DMS79 treated with DMSO at 0.1 percent for 48 hours (cell line): ENCODE measurements at places on chromosomes 4 and X.

DNA sequence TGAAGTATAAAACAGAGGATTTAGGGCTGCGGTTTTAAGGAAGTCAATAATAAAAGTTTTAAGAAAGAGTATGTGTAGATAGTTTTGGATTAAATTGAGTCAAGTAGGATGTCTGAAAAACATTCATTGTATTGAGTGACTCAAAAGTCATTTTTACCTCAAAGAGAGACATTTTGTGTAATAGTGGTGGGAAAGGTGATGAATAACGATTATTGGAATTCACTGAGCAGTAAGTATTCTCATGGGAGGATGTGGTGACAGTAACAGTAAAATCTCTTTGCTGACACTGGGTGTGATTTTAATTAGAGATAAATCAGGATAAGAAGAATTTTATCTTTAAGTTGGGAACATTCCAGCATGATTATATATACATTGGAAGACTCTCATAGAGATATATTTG is 233.6 kb downstream of the PDHA2 start:
- DNase-seq = no peak

- no peak for DNase-seq
These were observed 72.7 kb downstream of the SPRY1 start for GRCh38 chr4:123469245-123469644.

DNA sequence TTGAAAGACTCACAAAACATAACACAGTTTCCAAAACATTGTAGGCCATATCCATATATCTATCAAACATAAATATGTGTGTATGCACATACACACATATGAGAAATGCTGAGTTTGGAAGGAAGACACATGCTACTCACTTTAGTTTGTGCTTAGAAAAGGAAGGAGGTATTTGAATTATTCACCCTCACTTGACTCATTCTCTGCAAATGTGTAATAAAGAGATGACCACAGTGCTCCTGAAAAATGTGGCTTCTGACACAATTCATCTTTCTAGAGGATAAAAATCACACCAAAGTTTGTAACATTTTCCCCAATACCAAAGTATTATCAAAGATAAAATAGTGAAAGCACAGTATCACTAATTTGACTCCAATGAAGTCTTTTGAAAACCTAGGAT is 950.1 kb downstream of the FAT4 start:
- DNase-seq = no peak

DNA sequence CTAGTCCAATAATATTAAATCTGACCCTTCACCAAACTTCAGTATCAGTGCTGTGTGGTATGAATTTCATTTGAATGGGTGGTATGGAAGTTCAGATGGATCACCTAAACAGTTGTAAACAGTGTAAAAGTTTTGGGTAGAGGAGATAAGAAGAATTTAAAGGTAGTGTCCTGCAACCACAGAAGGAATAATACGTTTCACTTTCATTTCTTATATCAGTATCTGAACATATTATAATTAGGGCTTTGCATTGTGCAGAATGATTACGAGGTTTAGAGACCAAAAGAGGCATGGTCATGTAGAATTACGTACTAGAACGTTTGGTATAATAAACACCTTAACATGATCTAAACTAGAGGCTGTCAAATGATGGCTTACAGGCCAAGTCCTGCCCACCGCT is 116.1 kb downstream of the PDLIM5 start:
- DNase-seq = no peak

GRCh38 chr4:110359076-110359475 is 116.9 kb upstream of the ENPEP start:
- DNase-seq = no peak

- DNase-seq = no peak
These were observed 61.6 kb downstream of the CHST7 start for GRCh38 chrX:46635186-46635585.

DNA sequence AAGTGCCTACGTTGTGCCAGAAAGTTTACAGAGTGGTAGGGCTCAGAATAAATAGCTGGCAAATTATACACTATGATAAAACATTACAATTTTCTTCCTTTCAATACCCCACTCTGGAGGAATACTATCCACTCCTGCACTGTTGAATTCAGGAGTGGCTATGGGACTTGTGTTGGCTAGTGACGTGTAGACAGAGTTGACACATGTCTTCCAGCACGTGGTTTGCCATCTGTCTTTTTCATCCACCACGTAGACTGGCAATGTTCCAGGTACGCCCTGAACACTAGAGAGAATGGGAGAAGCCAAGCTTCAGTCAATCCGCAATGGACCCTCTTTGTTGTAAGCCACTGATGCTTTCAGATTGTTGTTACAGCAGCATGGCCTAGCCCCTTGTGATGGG is 168.8 kb upstream of the RBPJ start:
- DNase-seq = peak; percentile 24

GRCh38 chrX:107451731-107452130 is 2.3 kb downstream of the FRMPD3 start:
- peak; percentile 37 for DNase-seq

GRCh38 chr4:55132775-55133174 is 7.4 kb upstream of the KDR start:
- no peak for DNase-seq
